Small intestine (tissue), 16 donors: ENCODE measurements at places on chromosomes 6 and 20. TPM values are rescaled to one million over a fixed set of nuclear protein-coding genes. Genes with fewer than 3 reads are reported as not detected.

Gene PARD6B
- 2.4 TPM for polyA plus RNA-seq

GRCh38 chr20:16556301-16556700 lies 16.9 kb downstream of the KIF16B start:
- H3K27me3 ChIP-seq = no peaks in the 10 kb centered on the region
- peaks cover 12% of the 10 kb centered on the region for H3K36me3 ChIP-seq
- H3K4me3 ChIP-seq = no peak overlapping the region
- H3K27ac ChIP-seq = no peak overlapping the region
- peaks cover 2% of the 10 kb centered on the region for H3K4me1 ChIP-seq

- peak overlapping the region; percentile 64 for H3K4me3 ChIP-seq
- H3K36me3 ChIP-seq = no peaks in the 10 kb centered on the region
- peaks cover 14% of the 10 kb centered on the region for H3K4me1 ChIP-seq
- no peak for DNase-seq
Observed at GRCh38 chr6:158560836-158561320, 987 bp downstream of the TMEM181 start.

Gene DEFB132
- not detected for polyA plus RNA-seq

DNA sequence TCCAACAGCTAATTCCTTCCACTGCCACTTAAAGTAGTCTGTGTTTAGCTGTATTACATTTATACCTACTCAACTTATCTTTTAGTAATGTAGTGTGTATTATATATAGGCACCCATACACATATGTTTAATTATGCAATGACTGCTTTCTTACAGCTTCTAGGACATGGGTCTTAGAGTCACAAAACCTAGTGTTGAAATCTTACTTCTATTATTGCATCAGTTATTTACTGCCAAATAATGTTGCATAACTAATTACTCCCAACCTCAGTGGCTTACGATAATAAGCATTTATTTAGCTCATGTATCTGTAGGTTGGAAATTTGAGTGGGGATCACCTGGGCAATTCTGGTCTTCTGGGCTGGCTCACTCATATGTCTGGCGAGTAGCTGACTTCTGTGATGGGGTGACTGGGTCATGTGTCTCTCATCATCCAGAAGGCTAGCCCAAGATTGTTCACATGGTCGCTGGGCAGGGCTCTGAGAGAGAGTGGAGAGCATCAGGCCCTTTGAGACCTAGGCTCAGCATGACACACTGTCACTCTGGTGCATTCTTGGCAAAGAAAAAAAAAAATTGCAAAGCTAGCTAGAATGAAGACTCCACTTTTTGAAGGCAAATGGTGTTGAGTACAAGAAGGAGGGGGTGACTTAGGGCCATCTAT lies 187.0 kb downstream of the PLCB1 start:
- H3K36me3 ChIP-seq = no peaks in the 10 kb centered on the region
- H3K4me1 ChIP-seq = peaks cover 2% of the 10 kb centered on the region
- no peak for DNase-seq

GRCh38 chr20:13141546-13141945 lies 79.5 kb upstream of the ISM1 start:
- H3K4me1 ChIP-seq = no peaks in the 10 kb centered on the region
- H3K4me3 ChIP-seq = no peak overlapping the region
- H3K27me3 ChIP-seq = no peaks in the 10 kb centered on the region

Gene WDR46
- polyA plus RNA-seq = 60.5 TPM

Gene RAET1G
- 0.27 TPM for polyA plus RNA-seq

DNA sequence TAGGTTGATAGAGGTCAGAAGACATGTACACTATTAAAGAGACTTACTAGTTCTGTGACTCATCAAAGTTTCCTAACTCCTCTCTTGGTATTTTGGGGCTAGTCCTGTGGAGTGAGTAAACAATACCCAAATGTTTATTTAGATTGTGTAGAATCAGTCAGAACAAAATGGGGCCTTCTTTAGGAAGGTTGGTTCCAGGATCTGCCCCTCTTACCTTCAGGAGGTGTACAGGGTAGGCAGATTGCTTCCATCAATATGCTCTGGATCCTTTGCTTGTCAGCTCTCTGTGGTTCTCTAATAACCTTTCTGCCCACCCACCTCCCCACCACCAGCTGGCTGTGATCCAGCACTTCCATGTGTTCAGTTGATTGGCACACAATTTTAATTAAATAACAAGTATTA lies 107.0 kb downstream of the POPDC3 start:
- DNase-seq = no peak
- no peaks in the 10 kb centered on the region for H3K36me3 ChIP-seq
- H3K4me1 ChIP-seq = no peaks in the 10 kb centered on the region
- no peak overlapping the region for H3K4me3 ChIP-seq
- no peaks in the 10 kb centered on the region for H3K27me3 ChIP-seq
- H3K27ac ChIP-seq = no peak overlapping the region

Gene ABHD16B
- not detected for polyA plus RNA-seq

DNA sequence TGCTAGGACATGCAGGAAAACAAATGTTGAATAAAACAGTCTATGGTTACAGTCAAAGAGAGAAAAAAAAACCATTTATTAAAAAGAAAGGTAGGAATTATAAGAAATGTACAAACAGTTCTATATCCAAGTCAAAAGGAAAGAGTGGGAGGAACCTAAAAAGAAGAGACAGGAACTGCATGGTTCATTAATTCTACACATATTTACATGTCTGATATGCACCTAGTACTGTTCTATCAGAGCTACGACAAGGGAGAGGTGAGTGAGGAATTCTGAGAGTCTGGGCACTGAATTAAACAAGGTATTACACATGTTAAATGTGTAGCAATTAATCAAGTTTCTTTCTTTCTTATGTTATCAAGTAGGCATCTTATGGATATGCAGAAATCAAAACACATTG lies 41.9 kb downstream of the SYCP2 start:
- DNase-seq = no peak
- no peak overlapping the region for H3K27ac ChIP-seq
- H3K4me1 ChIP-seq = no peaks in the 10 kb centered on the region
- H3K27me3 ChIP-seq = no peaks in the 10 kb centered on the region
- H3K4me3 ChIP-seq = no peak overlapping the region
- H3K36me3 ChIP-seq = no peaks in the 10 kb centered on the region

- H3K4me1 ChIP-seq = no peaks in the 10 kb centered on the region
- H3K4me3 ChIP-seq = no peak overlapping the region
- DNase-seq = no peak
- H3K36me3 ChIP-seq = no peaks in the 10 kb centered on the region
Observed at GRCh38 chr6:4451081-4451480, 315.7 kb upstream of the ECI2 start.

Gene SRMS
- polyA plus RNA-seq = not detected

- peak overlapping the region; percentile 32 for H3K27ac ChIP-seq
- DNase-seq = no peak
Observed at GRCh38 chr6:142887517-142887916, 57.5 kb downstream of the HIVEP2 start.

DNA sequence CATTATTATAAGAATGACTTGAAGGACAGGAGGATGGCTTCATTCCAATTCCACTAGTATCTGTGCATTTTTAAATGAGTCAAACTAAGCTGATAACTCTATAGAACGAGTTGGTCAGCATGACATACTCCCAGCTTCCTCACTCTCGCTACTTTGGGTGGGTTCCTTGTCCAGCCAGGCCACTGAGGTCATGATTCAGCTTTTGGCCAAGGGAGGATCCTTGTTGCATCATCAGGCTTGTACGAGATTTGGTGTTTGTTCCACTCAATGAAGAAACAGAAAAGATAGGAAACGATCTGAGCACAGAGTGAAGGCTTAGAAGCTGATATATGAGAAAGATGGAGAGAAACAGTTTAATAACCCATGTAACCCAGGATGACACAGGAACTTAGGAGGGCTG lies 19.8 kb downstream of the NEDD9 start:
- no peaks in the 10 kb centered on the region for H3K27me3 ChIP-seq

GRCh38 chr6:144334150-144334708 lies 49.1 kb downstream of the UTRN start:
- no peak overlapping the region for H3K4me3 ChIP-seq
- peaks cover 9% of the 10 kb centered on the region for H3K4me1 ChIP-seq
- peak; percentile 46 for DNase-seq
- H3K27me3 ChIP-seq = no peaks in the 10 kb centered on the region
- H3K36me3 ChIP-seq = no peaks in the 10 kb centered on the region

GRCh38 chr6:132084811-132085509 lies 133.8 kb upstream of the CCN2 start:
- no peak for DNase-seq
- no peak overlapping the region for H3K4me3 ChIP-seq
- H3K4me1 ChIP-seq = no peaks in the 10 kb centered on the region

DNA sequence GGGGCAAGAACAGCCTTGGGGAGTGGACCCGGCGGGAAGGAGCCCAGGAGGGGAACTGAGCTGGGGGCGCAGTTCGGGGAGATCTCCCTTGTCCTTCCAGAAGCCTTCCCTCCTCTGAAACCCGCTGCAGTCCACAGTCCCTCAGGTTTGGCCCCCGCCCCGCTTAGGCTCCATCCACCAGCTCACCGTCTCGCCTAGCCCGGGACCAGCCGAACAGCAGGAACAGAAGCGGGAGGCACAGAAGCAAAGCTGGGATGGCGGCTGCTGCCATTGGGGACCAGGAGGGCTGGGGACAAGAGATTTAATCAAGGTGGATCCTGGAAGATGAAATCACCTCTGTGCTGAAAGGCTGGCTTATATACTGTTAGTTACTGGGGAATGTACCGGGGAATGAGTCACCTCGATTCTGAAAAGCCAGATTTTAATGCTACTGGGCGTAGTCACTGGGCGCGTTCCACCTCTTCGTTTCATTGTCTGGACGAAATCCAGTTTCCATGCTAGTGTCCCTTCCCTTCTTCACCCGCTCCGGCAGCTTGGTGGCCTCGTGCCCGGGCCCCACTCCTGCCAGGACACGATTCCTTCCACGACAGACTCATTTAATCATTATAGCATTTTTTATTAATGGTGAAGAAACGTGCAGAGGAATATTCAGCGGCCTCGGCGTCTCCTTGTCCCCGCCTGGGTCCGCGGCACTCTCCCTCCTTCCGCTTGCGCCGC lies at the start of gene RAET1L:
Gene RAET1L (minus strand): TSS at position 332 of the 717 bp plus-strand sequence. CDS start 61 bp downstream, at position 271.
- H3K36me3 ChIP-seq = no peaks in the 10 kb centered on the region
- peak; percentile 24 for DNase-seq
- H3K27ac ChIP-seq = no peak within 1 kb of the TSS

- DNase-seq = no peak
- H3K4me1 ChIP-seq = no peaks in the 10 kb centered on the region
- no peak overlapping the region for H3K27ac ChIP-seq
- no peaks in the 10 kb centered on the region for H3K36me3 ChIP-seq
- H3K27me3 ChIP-seq = peaks cover 10% of the 10 kb centered on the region
Observed at GRCh38 chr20:21529863-21530262, 16.0 kb upstream of the NKX2-2 start.

Gene PPP1R11
- polyA plus RNA-seq = 71.8 TPM
